Adrenal gland (tissue), 19 donors: ENCODE measurements at places on chromosomes 13 and 19. TPM values are rescaled to one million over a fixed set of nuclear protein-coding genes. Genes with fewer than 3 reads are reported as not detected.

The SLC25A23 gene
- polyA plus RNA-seq = 43.2 TPM

The CYP2F1 gene
- not detected for polyA plus RNA-seq

The IQCN gene
- 45.2 TPM for polyA plus RNA-seq

The PRTN3 gene
- 0.20 TPM for polyA plus RNA-seq

The ICAM5 gene
- polyA plus RNA-seq = not detected

The ADAMTSL5 gene
- 0.79 TPM for polyA plus RNA-seq

The ZNF418 gene
- 3.8 TPM for polyA plus RNA-seq

The ZNF724 gene
- 0.95 TPM for polyA plus RNA-seq

The PBX4 gene
- 6.3 TPM for polyA plus RNA-seq

The ZNF296 gene
- not detected for polyA plus RNA-seq

The CPAMD8 gene
- polyA plus RNA-seq = 33.7 TPM

The KCTD15 gene
- 16.4 TPM for polyA plus RNA-seq

The SULT2A1 gene
- 234 TPM for polyA plus RNA-seq

The CGB3 gene
- polyA plus RNA-seq = not detected

The SIGLEC12 gene
- 0.48 TPM for polyA plus RNA-seq

The POLR1G gene
- 3.1 TPM for polyA plus RNA-seq

The BCL2L12 gene
- 15.4 TPM for polyA plus RNA-seq

The VAV1 gene
- 2.4 TPM for polyA plus RNA-seq

The PODNL1 gene
- polyA plus RNA-seq = 0.15 TPM

The BTBD2 gene
- polyA plus RNA-seq = 11.8 TPM

The ZNF738 gene
- 3.7 TPM for polyA plus RNA-seq

The IGFL2 gene
- not detected for polyA plus RNA-seq

The IGFL1 gene
- polyA plus RNA-seq = not detected

The OR7G1 gene
- polyA plus RNA-seq = not detected

The SLC10A2 gene
- not detected for polyA plus RNA-seq

The GPC5 gene
- polyA plus RNA-seq = 0.24 TPM

The TSHZ3 gene
- 5.4 TPM for polyA plus RNA-seq

The RGL3 gene
- polyA plus RNA-seq = 207 TPM

The ZNF541 gene
- polyA plus RNA-seq = 14.5 TPM

The KCNK6 gene
- 2.2 TPM for polyA plus RNA-seq

The PEX11G gene
- 2.5 TPM for polyA plus RNA-seq

The C1QTNF9 gene
- polyA plus RNA-seq = 0.16 TPM

The KIRREL2 gene
- polyA plus RNA-seq = 0.24 TPM

The ZNF57 gene
- polyA plus RNA-seq = 3.9 TPM

The IGFL3 gene
- polyA plus RNA-seq = not detected

The OR7D2 gene
- polyA plus RNA-seq = 0.07 TPM

The OR7C2 gene
- not detected for polyA plus RNA-seq

The KLF5 gene
- polyA plus RNA-seq = 5.3 TPM

The PPAN gene
- 21.2 TPM for polyA plus RNA-seq

The TNFSF11 gene
- not detected for polyA plus RNA-seq

The KLK1 gene
- polyA plus RNA-seq = 11.2 TPM
